Fibroblast of skin of right biceps (primary cell): ENCODE measurements at places on chromosomes 6 and 20.

DNA sequence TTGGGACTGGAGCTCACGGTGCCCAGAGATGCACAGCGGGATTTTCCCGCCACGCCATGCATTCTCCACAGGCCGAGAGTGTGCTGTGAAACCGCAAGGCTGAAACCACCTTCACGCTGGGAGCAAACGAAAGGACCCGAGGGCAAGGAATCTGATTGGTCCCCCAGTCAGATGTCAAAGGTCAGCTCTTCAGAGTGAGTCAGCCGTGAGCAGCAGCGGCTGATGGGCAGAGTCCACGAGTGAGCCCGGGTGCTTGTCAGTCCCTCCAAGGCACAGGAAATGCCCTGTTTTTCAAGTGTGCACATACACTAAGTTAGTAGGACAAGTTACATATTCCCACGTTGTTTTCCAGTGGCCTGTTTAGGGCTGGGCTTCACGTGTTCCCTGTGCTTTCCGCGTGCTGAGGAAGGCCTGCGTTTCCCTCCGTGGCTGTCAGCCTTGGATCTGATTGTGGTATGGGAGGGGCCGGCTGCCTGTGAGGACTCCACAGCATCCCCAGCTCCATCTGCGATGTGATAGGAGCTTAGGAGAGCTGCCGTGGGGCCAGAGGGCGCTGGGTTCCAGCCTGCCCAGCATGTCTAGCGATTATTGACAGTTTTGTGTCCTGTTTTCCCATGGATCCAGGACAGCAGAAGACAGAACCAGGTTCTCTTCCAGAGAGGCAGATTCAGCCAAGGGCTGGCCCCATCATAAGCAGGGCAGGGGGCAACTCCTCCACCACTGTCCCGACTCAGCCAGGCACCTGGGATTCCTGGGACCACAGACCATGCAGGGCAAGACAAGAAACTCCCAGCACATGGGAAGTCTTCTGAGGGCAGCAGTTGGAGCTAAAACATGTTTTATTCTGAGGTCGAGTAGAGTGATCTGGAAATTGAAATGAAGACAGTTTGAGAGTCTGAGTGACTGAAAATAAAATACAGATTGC is 38.2 kb upstream of the FRMD1 start:
- DNase-seq: no peak

DNA sequence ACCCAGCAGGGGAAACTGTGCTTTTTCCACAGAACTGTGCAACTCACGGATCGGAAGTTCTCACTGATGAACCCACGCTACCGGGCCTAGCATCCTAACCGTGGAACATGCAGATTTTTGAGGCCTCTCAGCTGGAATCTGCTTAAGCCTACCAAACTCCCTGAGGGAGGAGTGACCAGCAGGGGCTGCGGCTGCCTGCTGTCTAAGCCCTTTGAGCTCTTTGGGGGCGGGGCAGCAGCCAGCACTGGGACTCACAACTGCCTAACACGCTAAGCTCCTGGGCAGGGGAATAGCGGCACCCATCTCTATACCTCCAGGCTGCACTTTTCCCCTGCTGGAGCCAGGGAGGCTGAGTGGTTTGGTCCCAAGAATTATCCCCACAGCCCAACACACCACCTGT is 20.4 kb upstream of the METTL24 start:
- DNase-seq: no peak

DNA sequence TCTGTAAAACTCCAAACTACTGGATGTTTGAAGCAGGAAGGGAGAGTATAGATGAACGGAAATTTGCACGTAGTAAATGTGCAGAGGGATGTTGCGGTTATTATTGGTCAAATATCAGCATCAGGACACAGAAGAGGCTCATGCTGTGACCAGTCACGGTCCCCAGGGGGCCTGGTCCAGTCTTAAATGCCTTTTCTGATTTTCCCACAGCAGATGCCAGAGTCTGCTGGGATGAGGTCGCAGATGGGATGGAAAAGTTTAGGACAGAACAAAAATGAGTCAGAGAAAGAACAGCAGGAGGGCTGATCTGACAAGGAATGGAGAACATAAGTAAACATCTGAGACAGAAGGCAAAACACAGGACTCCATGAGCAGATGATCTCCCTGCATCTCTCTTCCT is 11.7 kb upstream of the SIRPG start:
- peak; percentile 6 for DNase-seq

DNA sequence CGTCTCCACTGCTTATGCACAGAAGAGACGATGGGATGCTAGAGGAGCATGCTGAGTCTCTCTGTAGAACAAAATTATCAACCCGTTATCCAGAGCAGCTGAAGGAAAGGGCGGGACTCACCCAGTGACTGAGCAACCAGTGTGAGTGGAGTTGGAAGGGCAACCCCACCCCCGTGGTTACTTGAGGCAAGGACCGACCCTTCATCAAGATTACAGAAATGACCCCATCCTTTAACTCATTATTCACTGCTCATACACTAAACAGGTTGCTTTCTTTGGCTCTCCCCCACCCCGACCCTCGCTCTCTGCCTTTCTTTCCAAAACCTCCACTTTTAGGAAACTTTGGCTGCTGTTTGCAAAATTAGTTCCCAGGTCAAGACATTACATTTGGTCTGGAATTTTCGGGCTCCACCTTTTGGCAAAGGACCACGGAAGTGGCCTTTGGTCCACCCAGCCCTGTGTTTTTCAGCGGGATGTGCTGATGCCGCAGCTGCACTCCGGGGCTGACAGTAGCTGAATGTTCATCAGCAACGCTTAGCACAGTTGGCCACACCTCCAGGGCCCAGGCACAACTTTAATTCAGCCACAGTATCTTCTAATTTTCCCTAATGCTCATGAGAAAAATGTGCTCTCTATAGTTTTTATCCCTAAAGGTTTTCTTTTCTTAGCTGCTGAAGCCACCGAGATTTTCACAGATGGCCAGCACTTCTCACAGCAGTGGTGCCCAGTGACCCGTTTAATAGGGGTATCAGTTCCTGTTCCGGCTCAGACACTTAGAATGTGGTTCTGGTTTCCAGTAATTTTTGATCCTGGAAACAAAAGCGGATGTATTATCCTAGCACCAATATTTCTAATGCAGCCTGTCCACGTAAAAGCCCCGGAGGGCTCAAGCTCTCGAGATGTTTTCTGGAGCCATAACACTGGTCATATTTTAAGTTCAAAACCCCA is 103.6 kb upstream of the NXT1 start:
- no peak for DNase-seq

- peak; percentile 38 for DNase-seq
These were observed 55.3 kb upstream of the ADTRP start for GRCh38 chr6:11833626-11834592.

DNA sequence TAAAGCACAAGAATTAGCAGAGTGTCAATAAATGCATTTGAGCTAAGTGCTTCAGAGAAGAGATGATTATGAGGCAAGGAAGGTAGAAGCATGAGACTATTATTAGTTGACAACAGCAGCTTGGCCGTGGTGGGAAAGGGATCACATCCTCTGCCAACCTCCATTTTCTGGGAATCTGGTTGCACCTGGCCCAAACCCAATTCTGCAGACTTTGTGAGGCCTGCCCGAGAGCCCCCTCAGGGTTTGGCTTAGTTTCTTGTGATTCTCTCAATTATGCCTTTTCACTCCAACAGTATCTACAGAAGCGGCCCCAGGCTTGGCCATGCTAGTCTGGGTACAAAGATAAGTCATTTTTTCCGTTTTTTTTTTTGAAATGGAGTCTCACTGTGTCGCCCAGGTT is 111.0 kb upstream of the B3GAT2 start:
- no peak for DNase-seq

GRCh38 chr20:15030826-15031225 is 693.4 kb upstream of the FLRT3 start:
- DNase-seq: no peak

DNA sequence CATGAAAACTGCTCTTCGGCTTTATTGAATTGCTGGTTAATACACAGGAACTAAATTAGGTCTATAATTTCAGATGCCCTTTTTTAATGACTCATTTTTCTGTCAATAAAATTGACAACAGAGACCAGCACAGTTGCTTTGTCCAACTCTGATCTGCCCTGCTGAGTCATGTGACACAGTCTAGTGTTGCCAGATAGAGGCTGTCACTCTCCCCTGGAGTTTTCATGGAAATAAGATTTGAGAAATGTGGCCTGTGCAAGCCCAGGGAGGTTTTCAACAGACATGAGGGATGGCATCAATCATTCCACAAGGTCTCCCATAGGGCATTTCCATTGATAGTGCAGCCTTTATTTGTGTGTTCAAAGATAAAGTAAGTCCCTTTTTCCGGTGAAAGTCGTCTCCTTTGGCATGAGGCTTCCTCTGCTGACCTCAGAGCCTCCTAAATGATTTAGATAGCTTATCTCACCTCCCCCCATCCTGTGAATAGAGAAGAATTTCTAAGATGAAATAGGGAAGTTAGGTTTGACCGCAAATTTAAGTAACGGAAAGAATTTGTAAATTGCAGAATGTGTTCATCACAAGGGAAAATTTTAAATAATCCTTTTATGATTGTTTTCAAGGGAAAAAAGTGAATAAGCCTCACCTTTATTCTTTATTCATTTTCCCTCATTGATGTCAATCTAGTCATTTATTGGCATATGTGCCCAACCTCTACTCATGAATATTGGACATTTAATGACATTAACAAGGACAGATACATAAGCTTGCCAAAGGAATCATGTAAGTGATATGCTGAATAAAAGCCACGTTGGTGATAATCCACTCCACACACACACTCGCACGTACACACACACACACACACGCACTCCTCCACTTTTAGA is 277.7 kb downstream of the ADGB start:
- DNase-seq: peak; percentile 35

GRCh38 chr6:149014631-149015534 is 268.1 kb downstream of the UST start:
- DNase-seq: peak; percentile 82

GRCh38 chr6:28000351-28001045 is 43.5 kb downstream of the OR2B6 start:
- DNase-seq: no peak

DNA sequence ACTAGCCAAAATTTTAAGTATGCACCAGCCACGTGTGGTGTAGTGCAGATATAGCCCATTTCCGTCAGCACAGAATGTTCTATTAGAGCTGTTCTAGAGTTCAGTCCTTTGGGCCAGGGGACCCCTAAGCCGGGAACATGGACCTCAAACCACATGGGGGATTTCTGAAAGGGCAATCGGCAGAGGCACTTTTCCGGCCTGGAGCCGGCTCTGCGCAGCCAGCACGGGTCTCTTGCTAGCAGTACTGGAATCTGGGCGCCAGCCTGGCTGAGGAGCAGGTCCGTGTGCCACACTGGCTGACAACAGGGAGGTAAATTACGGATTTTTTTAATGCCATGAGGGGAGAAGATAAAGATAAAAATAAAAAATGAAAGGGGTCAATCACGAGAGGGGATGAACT is 120.5 kb downstream of the SULF2 start:
- no peak for DNase-seq

DNA sequence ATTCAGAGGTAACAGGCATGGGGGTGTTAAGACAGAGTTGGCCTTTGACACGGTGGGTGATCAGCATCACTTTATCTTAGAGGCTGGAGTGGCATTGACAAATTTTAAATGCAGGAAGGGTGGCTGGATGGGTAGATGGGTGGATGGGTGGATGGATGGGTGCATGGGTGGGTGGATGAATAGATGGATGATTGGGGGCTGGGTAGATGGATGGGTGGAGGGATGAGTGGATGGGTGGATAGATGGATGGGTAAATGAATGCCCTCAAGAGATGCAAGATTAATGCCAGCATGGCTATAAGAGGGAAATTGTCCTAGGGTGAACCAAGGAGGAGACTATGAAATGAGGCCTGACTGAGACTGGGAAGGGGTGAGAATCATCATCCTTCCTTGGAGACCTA is 18.4 kb downstream of the ITPR3 start:
- DNase-seq: no peak

DNA sequence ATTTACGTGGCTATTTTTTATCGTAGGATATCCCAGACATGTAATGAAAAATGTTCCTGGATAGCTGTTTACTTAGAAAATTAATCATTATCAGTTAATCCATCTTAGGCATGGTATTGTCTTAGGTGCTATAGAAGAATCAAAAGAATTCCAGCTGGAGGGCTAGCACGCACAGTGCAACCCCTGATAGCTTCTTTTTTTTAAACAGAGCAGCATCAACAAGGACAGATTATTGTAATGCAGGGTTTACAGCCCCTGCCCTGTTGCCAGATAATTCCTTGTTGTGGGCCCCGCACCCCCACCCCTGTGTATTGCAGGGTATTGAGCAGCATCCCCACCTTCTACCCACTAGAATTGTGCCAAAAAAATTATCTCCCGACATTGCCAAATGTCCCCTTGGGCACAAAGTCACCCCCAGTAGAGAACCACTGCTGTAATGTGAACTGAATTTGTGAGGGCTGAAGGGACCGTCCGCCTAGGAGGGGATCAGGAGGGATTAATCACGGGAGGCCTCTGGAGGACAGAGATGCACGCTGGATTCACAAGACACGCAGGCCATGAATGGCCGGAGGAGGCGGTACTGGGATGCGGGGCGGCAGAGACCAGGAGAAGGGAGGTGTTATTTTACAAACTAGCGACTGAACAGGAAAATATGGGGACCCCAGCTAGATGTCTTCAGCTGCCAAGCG is 174.6 kb downstream of the ZDHHC14 start:
- DNase-seq: no peak

DNA sequence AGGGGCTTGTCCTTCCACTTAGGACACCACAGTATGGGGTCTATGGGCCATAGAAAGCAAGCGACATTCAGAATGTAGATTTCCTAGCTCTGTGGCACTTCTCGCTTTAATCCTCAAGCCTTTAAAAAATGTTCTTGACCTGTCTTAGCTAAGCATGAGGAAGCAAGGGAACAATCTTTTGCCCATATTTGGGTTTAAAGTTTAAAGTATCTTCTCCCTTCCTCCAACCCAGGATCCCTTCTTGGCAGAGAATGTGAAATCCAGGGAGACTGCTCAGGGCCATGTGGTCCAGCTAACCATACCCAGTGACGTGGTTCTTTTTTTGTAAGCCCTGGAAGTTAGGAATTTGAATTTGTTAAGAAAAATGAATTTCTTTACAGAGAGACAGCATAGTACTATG is 289.9 kb downstream of the BTBD9 start:
- peak; percentile 96 for DNase-seq

GRCh38 chr6:15776458-15776980 is 113.7 kb upstream of the DTNBP1 start:
- no peak for DNase-seq

DNA sequence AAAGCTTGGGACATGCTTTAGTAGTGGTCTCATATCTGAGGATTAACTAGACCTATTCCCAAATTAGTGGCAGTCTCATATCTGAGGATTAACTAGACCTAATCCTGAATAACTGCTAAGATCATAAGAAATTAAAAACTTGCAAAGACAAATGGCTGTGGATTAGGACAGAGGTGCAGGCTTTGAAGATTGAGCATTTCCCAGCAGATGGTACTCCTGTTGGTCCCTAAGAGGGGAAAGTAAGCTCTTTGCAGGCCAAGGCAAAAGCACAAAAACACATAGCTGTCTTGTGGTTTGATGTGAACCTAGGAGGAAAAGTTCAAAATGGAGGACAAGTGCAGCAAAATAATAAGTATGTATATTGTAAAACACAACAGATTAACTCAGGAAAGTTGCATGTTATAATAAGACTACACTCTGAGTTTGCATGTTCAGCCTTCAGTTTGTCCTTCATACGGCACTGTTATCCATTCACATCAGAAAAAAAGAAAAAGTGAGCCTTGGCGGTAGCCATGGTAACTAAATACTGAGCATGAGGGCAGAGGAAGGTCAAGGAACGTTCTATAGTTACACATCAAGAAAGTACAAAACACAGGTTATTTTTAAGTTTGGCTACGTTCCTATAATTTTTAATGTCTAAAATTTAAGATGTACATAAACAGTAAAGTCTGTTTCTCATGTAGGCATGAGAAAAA is 62.8 kb downstream of the FILIP1 start:
- DNase-seq: no peak
